ENCODE measurements at places on chromosomes 5 and 9.

DNA sequence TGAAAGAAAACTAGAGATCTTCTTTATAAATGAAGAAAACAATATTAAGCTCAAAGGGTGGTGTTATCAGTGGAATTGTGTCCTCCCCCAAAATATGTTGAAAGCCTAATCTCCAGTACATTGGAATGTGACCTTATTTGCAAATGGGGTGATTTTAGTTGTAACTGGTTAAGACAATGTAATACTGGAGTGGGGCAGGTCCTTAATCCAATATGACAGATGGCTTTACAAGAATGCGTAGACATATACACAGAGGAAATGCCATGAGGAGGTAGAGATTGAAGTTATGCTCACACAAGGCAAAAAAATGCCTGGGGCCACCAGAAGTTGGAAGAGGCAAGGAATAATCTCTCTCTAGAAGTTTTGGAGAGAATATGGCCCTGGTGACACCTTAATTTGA lies 13.7 kb upstream of the TRIM32 start:
- no peak for DNase-seq

DNA sequence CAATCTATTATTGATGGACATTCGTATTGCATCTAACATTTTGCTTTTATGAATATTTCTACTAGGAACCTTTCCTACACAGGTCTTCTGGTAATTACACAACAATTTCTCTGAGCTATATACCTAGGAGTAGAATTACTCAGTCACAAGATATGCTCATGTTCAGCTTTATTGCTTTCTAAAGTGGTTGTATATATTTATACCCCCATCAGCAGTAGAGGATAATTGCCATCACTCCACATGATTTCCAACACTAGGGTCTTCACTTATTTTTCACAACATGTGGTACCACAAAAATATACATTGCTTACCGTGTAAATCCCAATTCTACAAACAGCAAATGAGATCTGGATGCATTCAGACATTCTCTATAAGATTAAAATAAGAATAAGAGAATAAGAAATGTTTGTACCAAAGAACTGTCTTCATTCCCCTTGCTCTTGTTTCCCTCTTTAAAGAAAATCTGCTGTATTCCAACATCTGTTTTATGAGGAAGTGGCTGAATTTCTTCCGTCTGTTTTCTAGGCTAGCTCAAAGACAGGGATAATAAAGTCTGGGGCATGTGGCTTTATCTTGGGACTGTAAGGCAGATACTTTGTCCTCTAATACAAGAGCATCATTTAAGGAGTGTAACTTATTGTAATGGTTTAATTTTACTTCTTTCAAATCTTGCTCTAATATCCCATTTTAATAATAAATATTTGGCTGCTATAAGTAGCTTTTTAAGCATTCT lies 28.2 kb downstream of the ARL15 start:
- DNase-seq: no peak

DNA sequence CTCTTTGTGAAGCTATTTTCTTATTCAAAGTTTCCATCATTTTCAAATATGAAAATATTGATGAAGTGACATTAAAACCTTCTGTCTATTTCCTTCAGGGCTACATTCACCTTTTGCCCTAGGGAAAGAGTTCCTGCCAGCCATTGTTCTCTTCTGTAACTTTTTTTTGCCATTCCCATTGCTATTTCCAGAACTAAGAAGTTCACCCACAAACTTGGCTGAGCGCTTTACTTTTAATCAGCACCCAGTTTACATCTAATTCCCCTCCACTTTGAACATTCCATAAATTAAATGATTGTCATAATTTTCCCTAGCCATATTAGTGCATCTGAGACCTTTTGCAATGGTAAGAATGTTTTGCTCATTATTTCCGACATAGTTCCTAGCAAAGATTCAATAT lies 4.4 kb downstream of the IL33 start:
- no peak for DNase-seq

DNA sequence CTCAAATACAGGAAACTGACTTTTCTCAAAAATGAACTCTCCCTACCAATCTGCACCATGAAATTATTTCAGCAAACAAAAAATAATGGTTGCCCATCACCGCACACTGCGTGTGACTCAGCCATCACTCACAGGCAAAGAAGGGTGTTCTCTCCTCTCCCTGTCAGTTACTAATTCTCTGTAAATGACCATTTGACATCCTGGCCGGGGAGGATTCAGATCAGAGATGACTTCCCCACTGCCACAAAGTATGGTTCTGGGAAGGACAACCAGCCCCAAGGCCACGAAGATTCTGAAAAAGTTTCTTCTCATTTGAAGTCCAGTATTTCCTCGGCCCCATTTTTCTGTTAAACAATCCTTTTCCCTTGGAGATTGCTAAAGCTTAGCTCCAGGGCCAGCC lies 199.4 kb downstream of the AUH start:
- DNase-seq: no peak

DNA sequence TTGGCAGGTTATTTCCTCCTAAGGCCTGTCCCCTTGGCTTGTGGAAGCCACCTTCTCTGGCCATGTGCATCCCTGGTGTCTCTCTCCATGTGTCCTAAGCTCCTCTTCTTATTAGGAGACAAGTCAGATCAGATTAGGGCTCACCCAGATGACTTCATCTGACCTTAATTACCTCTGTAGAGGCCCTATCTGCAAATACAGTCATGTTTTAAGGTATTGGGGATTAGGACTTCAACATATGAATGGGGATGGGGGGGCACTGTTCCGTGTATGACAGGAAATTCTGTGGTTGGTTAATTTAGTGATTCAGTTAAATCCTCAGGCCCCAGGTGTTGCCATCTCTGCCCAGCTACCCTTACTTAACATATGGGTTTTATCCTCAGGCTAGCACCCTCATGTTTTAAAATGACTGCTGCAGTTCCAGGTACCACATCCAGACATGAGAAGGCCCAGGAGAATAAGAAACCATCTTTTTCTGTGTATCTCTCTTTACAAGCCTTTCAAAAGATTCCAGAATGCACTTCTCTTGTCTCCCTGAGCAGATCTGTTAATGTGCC lies 51.9 kb upstream of the RAI14 start:
- DNase-seq: no peak
